Activated T-cell treated with anti-CD3 and anti-CD28 coated beads for 1 hour (primary cell): ENCODE measurements at places on chromosomes 5 and 9.
A peak's percentile ranks its signal among the peaks of the same experiment; 100 is the strongest.

GRCh38 chr5:112931473-112931872, 9.4 kb upstream of the REEP5 start:
- no peak for DNase-seq

DNA sequence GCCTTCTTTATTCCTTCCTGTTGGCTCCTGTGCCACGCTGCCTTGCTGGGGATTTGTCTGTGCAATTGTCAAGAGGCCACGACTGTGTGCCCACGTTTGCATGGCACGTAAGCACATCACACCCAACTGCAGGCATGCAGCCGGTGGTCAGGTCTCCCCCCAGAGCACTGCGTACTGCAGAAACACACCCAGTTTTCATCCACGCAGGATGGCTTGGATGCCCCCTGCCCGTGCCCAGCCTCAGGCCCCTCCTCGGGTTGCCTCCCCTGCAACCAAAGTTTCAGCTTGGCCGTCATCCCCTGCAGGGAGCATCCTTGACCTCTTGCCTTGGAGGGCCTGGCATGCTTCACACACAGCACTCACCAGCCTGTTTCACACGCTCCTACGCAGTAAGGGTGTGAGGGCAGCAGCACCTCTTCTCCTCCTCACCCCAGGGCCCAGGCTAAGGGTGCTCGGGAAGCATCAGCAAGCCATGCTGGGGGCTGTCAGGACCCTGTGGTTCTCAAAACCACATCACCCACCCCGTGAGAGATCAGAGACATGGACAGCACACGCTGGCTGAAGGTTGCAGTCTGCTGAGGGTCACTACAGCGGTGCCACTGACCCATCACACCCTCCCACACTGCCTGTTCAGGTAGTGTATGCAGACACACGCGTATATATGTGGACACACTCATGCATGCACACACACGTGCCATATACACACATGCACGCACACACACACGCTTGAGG, 3.1 kb downstream of the MRPL36 start:
- no peak for DNase-seq

- no peak for DNase-seq
Observed at GRCh38 chr9:77903666-77904285, 127.8 kb downstream of the GNAQ start.

DNA sequence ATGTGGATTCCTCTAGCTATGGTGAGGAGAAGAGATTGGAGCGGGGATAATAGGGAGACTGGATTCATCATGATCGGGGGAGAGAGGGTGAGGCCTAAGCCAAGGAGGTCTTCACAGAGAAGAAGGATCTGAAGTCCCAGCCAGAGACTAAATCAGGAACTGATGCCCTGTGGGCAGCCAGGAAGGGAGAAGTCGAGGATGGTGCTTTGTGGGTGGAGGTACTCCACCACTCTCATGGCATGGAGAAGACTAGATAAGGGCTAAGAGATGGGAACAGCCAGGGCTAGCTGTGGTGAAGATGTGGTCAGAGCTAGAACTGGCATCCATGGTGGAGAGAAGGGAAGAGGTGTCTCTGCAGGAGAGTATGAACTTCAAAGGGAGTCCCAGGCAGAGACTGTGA, 3.0 kb upstream of the RGS14 start:
- no peak for DNase-seq

- peak; percentile 87 for DNase-seq
Observed at GRCh38 chr5:99060306-99061261, 131.8 kb upstream of the CHD1 start.

DNA sequence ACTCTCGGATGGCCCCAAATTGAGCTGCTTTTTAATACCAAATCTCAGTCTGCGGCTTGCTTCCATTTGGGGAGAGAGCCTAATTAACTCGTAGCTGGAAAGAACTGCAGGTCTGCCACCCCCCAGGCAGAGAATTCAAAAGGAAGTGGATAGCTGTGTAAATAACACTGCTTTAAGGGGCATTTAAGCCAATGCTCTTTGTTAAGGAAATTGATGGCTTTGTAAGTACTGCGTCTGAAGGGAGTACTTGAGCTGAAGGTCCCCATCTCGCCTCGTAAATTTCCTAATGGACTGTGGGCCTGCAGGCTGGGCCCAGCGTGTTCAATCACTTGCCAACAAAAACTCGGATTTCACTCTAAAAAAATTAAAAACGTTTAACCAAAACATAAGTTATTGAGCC, 132.7 kb downstream of the PAPPA start:
- no peak for DNase-seq

DNA sequence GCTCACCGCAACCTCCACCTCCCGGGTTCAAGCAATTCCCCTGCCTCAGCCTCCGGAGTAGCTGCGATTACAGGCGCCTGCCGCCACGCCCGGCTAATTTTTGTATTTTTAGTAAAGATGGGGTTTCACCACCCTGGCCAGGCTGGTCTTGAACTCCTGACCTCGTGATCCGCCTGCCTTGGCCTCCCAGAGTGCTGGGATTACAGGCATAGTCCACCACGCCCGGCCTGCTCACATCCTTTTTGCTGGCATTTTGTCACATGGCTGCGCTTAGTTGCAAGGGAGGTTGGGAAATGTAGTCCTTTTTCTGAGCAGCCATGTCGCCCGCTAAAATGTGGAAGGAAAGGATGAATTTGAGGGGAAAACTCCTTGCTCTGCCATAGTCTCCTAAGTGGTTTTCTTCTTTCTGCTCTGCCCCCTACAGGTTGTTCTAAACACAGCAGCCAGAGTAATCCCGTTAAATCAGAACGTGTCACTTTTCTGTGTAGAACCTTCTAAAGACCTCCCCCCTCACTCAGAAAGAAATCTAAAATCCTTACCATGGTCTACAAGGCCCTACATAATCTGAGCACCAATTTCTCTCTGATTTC, 57.8 kb upstream of the HSPA9 start:
- no peak for DNase-seq

DNA sequence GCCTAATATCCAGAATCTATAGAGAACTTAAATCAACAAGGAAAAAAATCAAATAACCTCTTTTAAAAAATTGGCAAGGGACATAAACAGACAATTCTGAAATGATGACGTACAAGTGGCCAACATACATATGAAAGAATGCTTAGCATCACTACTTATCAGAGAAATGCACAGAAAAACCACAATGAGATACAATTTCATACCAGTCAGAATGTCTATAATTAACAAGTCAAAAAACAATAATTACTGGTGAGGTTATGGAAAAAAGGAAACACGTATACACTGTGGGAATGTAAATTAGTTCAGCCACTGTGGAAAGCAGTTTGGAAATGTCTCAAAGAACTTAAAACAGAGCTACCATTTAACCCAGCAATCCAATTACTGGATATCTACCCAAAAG, 1192.0 kb downstream of the CDH12 start:
- no peak for DNase-seq

- no peak for DNase-seq
Observed at GRCh38 chr9:98356326-98356725, 100.9 kb upstream of the TBC1D2 start.

DNA sequence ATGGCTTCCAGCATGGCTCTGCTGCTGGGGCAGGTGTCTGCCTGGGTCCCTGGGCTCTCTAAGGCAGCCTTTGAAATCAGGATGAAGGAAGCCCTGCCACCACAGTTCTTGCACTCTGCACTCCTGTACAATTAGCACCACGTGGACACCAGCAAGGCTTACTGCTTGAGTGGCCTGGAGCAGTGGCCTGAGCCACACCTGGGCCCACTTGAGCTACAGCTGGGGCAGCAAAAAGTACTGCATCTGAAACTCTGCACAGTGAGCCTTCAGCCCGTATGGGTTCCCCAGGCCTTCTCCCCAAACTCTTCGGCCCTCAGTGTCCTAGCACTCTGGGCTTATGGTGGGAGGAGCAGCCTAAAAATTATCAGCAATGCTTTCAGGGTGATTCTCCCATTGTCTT, 8.0 kb upstream of the INIP start:
- DNase-seq: no peak

DNA sequence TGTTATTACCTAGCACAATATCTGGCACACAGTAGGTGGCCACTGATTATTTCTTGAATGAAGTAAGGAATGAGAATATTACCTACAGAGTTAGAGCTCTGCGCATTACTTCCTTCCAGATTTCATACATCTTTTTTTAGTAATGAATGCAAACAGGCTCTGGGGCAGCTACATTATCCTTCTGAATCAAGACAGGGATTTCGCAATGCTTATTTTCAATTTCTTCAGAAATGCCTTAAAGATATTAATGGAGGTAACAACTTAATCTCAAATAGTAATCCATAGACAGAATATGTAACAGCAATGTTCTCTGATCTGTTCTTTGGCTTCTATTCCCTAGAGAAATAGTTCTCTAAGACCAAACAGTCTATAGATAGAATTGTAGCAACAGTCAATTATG, 32.6 kb downstream of the CDKN2A start:
- no peak for DNase-seq

DNA sequence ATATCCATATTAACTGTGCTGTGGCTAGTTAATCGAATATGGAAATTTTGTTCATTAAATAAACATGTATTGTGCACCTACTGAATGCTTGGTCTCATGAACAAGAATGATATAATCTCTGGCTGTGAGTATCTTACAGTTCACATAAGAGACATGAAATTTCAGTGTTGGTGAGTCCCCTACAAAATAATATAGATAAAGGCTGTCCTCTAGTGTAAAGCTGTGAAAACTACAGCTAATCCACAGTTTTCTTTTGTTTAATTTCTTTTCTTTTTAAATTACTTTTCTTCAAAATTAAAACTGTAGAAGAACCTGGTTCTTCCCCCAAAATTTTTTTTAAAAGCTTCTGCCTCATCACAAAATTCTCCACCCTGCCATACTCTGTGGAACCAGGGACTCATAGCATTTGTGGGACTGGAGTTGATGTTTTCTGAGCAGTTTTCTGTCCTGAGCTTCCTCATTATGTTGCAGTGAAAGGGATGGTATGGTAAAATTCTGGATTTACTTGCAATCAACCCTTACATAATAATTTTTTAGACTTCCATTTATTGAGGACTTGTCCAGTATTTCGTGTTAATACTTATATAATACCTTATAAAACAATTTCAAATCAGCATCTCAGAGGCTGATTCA, 135.0 kb downstream of the STK32A start:
- no peak for DNase-seq
